NCI-H526 treated with DMSO at 0.1 percent for 48 hours (cell line): ENCODE measurements at places on chromosomes 12 and 14.

GRCh38 chr14:104680806-104681688, 8.4 kb upstream of the INF2 start:
- no peak for DNase-seq

GRCh38 chr12:89436062-89436461, 83.8 kb upstream of the DUSP6 start:
- DNase-seq = no peak

GRCh38 chr12:9735601-9736000, 2.7 kb upstream of the CLECL1 start:
- DNase-seq = no peak

GRCh38 chr12:62629971-62630739, 163.5 kb downstream of the MON2 start:
- no peak for DNase-seq

GRCh38 chr12:6106218-6106617, 18.3 kb downstream of the VWF start:
- DNase-seq = no peak

DNA sequence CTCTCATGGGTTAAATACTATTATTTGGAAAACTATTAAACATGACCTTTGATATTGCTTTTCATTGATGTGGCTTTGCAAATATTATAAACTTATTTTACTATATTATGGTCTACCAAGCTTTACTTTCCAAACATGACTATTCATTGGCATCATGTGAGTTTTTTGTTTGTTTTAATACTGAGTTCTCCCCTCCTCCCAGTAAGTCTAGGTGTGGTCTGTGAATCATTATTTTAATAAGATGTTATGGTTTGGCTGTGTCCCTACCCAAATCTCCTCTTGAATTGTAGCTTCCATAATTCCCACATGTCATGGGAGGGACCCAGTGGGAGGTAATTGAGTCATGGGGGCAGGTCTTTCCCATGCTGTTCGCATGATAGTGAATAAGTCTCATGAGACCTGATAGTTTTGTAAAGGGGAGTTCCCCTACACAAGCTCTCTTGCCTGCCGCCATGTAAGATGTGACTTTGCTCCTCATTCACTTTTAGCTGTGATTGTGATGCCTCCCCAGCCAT, 80.0 kb downstream of the BORCS5 start:
- DNase-seq = no peak

DNA sequence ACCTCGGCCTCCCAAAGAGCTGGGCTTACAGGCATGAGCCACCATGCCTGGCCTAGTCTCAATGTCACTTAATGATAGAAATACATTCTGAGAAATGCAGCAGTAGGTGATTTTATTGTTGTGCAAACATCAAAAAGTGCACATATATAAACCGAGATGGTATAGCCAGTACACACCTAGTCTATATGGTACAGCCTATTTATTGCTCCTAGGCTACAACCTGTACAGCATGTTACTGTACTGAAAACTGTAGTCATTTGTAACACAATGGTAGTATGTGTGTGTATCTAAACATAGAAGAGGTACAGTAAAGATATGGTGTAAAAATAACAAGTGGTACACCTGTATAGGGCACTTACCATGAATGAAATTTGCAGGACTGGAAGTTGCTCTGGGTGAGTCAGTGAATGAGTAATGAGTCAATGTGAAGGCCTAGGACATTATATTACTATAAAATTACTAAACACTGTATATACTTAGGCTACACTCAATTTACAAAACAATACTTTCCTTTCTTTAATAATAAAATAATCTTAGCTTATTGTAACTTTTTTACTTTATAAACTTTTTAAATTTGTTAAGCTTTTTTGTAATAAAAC, 166.7 kb upstream of the SYT1 start:
- no peak for DNase-seq

GRCh38 chr12:51926718-51927117, 19.4 kb downstream of the ACVRL1 start:
- no peak for DNase-seq

DNA sequence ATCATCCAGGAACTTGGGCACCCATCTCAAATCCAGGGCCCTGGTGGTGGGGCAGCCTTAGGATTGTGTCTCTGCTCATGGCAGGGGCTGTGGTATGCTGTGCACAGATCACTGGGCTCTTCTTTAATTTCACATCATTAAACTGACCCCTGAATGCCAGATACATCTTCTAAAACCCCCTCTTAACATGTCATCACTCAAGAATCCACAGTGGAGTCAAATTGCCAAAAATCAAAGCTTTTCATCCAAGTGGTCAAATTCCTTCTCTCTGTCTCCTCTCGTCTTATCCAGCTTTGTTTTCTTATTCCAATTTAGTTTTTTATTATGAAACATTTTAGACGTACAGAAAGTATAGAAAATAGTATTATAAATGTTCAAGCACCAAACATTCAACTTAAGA, 97.5 kb downstream of the ADCK1 start:
- DNase-seq = no peak

DNA sequence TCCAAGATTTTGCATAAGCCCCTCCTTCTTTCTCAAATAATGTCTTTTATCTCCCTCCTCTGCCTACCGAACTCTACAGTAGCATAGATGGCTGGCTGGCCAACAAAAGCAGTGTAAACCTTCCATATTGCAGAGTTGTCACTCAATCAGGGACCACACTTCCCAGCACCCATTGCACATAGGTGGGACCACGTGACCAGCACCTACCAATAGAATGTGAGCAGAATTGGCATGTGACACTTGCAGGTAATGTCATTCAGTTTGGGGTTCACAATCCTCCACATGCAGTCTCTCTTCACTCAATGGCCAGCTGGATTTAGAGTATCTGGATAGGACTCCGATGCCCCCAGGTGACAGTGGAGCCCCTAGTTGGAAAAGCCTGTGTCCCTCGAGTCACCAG, 190.3 kb upstream of the CRY1 start:
- no peak for DNase-seq

GRCh38 chr12:104314242-104314614, 10.7 kb downstream of the EID3 start:
- DNase-seq = no peak

GRCh38 chr12:131390412-131391334, 320.2 kb upstream of the SFSWAP start:
- no peak for DNase-seq

GRCh38 chr12:25194214-25194613, 746 bp downstream of the DNAI7 start:
- no peak for DNase-seq

DNA sequence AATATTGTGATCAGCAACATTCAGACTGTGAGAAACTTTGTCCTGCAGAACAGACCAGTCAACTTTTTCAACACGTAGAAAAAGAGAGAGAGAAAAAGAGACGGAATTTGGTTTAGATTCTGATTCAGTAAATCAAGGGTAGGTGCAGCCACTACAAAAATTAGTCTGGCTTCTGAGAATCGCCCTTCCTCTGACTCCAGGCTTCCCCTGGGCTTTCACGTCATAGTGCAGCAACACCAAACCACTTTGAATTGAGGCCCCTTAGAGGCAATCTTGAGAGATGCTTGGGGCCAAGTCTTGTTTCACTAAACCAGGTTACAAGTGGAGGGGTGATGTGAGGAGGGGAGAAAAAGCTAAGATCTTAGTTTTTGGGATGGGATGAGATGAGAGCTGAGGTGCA, 37.5 kb upstream of the PTGR2 start:
- no peak for DNase-seq

GRCh38 chr14:32594766-32595165, 265.7 kb downstream of the AKAP6 start:
- no peak for DNase-seq

DNA sequence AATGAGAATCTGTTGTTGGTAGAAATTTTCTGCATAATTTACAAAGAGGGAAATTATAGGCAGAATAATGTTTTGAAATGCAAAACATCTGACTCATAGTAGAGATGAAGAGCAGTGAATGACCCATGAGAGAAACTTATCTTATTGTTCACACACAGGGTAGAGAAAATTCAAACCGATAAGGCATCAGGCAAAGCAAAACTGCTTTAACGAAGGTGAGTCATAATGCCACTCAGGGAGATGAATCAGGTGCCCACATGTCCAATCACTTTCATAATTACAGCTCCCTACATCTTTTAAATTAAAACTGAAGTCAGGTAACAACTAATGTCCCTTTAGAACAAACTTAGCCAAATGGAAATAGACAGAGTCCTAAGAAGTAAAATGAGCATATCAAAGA, 265.6 kb upstream of the GARIN6 start:
- DNase-seq = peak; percentile 18

- DNase-seq = no peak
These were observed 157.1 kb downstream of the PLCZ1 start for GRCh38 chr12:18580706-18581105.

- no peak for DNase-seq
These were observed 255.8 kb downstream of the FBXL14 start for GRCh38 chr12:1338483-1339177.

- no peak for DNase-seq
These were observed 4.5 kb upstream of the SIX1 start for GRCh38 chr14:60653701-60654161.

DNA sequence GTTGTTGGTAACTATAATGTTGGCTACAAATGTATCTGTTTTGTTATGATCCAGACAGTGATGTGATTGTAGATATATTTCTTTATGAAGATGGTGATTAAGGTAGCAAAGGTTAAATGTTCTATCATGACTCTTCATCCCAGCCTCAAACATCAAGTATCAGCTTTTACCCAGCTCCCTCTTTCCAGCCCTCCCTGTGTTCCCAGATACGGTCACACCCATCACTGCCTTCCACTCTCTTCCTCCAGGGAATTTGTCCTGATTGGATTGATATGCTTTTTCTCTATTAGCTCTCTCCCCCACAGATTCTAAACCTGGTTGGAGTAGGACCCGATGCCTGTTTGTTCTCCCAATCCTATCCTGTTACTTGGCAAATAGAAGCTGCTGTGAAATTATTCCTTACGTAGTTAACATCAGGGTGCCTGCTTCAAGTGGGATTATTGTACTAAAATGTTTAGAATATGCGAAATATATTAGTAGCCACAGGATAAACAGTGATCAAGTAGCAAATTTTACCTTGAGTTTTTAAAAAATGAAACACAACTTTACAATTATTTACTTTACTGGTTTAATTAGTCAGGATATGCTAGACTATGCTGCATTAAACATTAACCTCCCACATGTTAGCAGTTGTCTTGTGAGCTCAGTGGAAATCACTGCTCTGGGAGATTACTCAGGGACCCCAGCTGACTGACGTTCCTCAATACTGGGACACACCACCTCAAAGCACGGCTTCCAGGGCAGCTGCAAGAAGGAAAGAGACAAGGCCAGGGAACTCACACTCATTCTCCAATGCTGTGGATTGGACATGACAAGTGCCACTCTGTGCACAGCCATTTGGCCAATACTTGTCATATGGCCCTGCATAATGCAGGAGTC, 165.3 kb downstream of the ALX1 start:
- DNase-seq = no peak

- no peak for DNase-seq
These were observed 22.1 kb downstream of the ATXN7L3B start for GRCh38 chr12:74559728-74560127.

- no peak for DNase-seq
These were observed 15.4 kb downstream of the TMTC1 start for GRCh38 chr12:29768372-29768771.

GRCh38 chr12:5797661-5798060, 147.4 kb downstream of the ANO2 start:
- no peak for DNase-seq

- DNase-seq = no peak
These were observed 4.7 kb upstream of the SLC48A1 start for GRCh38 chr12:47768323-47768811.

GRCh38 chr14:76591266-76591665, 170.0 kb upstream of the VASH1 start:
- no peak for DNase-seq

DNA sequence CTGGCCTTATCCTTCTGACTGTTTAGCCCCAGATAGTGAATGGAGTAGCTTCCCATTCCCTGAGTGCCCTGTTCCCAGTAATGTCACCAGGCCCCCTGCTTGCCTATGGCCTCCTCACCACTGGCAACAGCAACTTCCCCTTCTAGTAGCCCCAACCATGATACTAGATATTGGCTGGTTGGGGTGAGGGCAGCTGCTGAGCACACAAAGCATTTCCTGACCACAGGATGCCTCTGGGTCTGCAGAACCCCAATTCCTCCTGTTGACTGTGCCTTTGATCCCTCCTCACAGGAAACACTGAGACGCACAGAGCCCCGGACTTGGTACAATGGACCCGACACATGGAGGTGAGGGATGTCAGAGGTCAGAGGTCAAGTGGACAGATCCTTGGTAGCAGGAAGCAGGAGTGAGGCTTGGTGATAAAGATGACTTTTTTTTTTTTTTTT, 597 bp downstream of the SOAT2 start:
- DNase-seq = no peak

GRCh38 chr12:56781726-56782125, 18.6 kb downstream of the HSD17B6 start:
- DNase-seq = no peak

DNA sequence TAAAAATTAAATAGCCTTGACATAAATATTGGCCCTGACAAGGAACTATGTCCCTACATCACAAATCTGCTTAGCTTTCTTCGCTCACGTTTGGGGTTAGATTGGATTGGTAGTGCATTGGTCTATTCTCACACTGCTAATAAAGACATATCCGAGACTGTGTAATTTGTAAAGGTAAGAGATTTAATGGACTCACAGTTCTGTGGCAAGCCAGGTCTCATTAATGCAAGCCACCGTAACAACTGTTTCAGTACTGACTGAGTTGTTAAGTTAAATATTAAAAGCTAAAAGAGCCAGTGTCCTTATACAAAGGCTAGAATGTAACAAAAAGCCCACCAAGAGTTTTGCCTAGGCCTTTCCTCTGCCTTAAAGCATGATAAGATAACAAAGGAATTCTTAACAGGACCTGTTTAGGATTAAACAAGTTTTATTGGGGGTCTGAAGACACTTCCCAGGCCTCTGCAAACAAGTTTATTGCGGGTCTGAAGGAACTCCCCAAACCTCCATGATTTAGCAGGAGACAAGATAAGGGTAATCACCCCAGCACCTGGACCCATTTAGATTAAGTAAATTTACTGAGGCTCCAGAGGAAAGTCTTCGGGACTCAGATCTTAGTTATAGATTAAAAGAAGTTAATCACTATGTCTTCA, 88.2 kb upstream of the PTGDR start:
- no peak for DNase-seq

DNA sequence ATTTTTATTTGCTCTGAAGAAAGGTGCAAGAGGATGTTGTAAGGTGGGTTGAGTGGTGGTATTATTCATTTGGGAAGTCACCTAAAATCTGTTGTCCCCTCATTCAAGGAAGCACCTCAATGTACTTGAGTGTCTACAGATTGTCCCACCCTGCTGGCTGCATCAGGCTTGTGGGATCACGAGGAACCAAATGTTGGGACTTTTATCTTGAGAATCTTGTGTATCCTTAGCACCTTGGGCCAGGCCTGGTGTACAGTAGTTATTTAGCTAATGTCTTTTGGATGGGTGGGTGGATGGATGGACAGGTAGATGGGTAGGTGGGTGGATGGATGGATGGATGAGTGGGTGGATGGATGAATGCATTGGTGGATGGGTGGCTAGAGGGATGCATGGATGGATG, 519.3 kb downstream of the BCL11B start:
- no peak for DNase-seq

GRCh38 chr12:120713861-120714482, 3.7 kb downstream of the UNC119B start:
- DNase-seq = peak; percentile 60

GRCh38 chr14:27506272-27506671, 908.4 kb upstream of the NOVA1 start:
- DNase-seq = no peak

GRCh38 chr14:59333668-59334067, 131.5 kb downstream of the GPR135 start:
- no peak for DNase-seq
